ENCODE measurements at places on chromosomes 11 and 22. TPM values are rescaled to one million over a fixed set of nuclear protein-coding genes. Genes with fewer than 3 reads are reported as not detected.

- DNase-seq = peak; percentile 79
Observed at GRCh38 chr11:33773987-33774735, at the start of gene FBXO3. FBXO3 (minus strand) TSS chr11:33774520; CDS start chr11:33774497, 23 bp downstream.

DNA sequence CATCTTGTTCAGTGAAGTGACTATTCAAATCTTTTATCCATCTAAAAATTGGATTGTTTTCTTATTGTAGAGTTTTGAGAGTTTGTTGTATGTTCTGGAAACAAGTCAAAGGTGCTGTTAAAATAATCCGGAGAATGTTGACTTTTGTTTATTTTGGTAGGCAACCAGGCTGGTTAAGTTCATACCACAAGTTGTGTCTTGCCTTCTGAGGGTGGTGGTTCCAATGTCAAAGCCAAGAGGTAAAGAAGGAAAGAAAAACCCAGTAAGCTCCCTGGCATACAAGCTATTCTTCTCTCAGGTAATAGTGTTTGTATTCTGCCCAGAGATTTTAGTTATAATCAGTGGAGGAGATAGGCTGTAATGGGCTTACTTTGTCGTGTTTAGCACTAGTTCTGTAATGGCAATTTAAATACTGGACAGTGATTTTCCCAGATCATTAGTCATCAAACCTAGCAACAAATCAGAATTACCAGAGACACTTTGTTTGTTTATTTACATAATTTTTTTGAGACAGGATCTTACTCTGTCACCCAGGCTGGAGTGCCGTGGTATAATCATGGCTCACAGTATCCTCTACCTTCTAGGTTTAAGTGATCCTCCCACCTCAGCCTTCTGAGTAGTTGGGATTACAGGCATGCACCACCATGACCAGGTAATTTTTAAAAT, 15.1 kb upstream of the CSRP3 start:
- DNase-seq = no peak

- DNase-seq = no peak
Observed at GRCh38 chr22:47423861-47424820, 661.7 kb downstream of the TBC1D22A start.

- DNase-seq = no peak
Observed at GRCh38 chr11:44883277-44883676, 67.4 kb downstream of the TP53I11 start.

DNA sequence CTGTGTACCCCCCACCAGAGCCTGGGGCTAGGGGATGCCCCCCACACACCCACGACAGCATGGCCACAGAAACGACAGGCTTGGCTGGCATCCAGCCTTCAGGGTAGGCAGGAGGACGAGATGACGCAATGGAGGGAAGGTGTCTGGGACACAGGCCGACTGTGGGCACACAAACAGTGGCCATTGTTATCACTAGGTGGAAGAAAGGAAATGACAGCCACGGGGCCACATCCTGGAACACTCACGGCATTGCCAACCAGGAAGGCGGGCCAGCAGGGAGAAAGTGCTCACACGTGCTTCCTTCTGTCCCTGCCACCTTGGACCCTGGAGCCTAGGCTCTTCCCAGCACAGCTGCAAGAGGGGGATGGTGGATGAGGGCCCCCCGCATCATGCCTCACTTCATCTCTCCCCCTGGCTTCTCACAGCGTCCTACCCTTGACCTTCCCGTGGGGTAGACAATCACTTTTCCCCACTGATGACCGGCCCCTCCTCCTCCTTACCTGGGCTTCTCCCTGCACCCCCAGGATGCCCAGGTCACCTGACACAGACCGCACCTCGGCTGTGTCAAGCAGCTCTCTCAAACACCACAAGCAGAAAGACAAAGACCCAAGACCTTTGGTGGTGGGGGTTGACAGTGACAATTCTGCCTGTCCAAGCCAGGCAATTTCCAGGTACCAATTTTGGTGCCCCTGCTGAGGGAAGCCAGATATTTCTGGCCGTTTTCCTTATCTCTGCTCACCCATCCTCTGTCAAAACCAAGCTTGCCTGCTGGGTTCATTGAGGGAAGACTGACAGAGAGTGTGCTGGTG, 8.6 kb downstream of the PLA2G6 start:
- peak; percentile 99 for DNase-seq

The C11orf91 gene
- not detected for total RNA-seq

The IFITM1 gene
- total RNA-seq = 0.37 TPM

The UCP3 gene
- 0.28 TPM for total RNA-seq

DNA sequence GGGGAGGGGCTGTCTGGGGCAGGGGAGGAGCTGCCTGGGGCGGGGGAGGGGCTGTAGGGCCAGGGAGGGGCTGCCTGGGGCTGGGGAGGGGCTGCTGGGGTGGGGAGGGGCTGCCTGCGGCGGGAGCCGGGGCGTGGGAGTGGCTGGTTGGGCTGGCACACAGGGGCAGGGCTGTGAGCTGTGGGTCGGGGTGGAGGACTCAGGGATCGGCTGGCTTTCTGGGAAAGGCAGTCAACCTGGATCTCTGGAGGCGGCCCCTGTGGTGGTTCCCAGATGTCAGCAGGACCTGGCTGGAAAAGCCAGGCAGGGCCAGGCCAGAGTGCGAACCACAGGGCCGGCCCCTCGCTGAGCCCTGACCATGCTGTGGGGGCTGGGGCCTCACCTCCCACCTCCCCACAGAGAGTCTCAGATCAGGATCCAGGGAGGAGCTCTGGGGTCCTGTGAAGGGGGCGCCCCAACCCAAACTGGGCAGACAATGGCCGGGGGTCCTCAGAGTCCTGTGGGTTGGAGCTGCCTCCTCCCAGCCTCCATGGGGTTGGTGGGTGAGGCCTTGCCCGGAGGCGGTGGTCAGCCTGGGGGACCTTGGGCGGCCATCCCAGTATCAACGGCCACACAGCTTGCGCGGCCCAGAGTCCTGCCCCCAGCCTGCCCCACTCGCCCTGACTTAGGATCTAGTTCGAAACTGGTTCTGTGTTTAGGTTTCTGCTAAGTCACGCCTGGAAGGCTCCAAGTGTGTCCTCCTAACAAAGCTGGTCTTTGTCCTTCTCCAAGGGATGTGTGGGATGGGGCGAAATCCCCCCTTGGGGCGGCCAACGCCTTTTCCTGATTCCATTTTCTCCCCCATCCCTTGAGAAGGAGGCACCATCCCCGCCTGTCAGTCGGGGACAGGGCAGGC, 1.9 kb downstream of the MUC5B start:
- no peak for DNase-seq

- no peak for DNase-seq
Observed at GRCh38 chr11:114562166-114562916, 2.7 kb upstream of the NXPE1 start.

- DNase-seq = no peak
Observed at GRCh38 chr11:28476864-28477263, 368.7 kb downstream of the METTL15 start.

DNA sequence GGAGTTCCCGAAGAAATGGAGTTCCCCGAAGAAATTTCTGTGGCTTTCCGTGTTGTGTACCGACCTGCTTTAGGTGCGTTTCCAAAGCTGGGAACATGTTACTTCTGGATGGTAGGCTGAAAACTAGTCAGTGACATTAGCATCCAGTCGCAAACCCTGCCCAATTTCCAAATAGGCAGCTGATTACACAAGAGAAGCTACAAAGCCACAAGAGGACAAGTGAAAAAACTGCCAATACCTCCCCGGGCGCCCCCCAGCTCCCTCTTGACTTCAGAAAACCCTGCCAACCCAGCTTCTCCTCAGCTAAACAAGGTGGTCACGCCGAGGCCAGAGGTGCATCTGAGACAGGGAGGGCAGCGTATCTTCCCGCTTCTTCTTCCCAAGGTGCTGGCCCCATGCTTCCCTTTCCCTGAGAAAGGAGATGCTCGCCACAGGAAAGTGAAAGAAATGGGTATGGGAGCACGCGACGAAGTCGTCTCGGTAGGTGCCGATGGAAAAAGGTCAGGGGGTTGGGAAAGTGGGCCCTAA, 551 bp downstream of the AGBL2 start:
- DNase-seq = no peak

GRCh38 chr22:20998411-20999336, 3.2 kb downstream of the THAP7 start:
- DNase-seq = no peak

- no peak for DNase-seq
Observed at GRCh38 chr11:44434191-44434590, 124.3 kb upstream of the ALX4 start.

The CCDC34 gene
- total RNA-seq = 4.1 TPM

The GPHA2 gene
- total RNA-seq = not detected

- DNase-seq = no peak
Observed at GRCh38 chr11:8610532-8611116, 16.6 kb upstream of the STK33 start.

DNA sequence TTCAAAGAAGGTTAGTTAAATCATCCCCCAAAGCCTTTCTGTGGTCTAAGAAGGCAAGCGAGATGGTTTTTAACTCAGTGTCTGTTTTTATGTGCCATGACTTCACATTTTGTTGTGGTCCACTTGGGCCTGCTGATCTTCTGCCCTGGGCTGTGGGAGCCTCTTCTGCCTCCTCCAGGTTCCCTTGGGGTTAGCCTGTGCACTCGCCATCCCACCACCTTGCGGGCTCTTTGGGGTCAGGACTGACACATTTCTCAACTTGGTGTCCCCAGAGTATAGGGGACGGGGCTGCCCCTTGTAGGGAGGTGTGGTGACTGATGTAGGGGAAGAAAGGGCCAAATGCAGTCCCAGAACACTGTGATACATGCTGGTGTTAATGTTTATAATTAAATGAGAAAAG, 207.0 kb downstream of the TBC1D22A start:
- no peak for DNase-seq

DNA sequence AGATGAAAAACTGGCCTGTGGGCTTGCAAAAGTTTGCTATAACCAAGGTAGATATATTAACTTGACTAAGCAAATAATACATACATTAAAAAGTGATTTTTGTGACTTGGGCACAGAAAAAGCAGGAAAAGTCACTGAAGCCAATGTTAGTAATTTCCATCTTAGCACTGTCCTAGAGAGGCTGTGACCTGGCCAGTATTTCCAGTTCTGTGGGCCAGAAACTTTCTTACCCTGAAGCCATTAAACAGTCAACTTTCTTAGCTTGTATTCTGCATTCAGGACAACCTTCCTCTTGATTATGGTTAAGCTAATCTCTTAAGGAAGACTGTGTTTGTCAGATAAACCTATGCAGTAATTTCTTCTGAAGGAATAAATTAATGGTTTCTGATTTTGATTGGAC, 22.3 kb upstream of the SLC36A4 start:
- DNase-seq = no peak

The OOSP2 gene
- total RNA-seq = not detected

GRCh38 chr11:68010090-68011041, at the start of gene ALDH3B1:
ALDH3B1 (plus strand) TSS chr11:68010327; CDS start chr11:68015298, 4,971 bp downstream.
- DNase-seq = peak; percentile 14

- DNase-seq = peak; percentile 73
Observed at GRCh38 chr11:19953336-19953735, 206.9 kb downstream of the DBX1 start.

The SNX32 gene
- 0.17 TPM for total RNA-seq

- DNase-seq = no peak
Observed at GRCh38 chr11:88619071-88619425, 281.5 kb upstream of the CTSC start.

The ACP2 gene
- 64.2 TPM for total RNA-seq

- DNase-seq = no peak
Observed at GRCh38 chr11:119589001-119589400, 140.0 kb downstream of the NECTIN1 start.

DNA sequence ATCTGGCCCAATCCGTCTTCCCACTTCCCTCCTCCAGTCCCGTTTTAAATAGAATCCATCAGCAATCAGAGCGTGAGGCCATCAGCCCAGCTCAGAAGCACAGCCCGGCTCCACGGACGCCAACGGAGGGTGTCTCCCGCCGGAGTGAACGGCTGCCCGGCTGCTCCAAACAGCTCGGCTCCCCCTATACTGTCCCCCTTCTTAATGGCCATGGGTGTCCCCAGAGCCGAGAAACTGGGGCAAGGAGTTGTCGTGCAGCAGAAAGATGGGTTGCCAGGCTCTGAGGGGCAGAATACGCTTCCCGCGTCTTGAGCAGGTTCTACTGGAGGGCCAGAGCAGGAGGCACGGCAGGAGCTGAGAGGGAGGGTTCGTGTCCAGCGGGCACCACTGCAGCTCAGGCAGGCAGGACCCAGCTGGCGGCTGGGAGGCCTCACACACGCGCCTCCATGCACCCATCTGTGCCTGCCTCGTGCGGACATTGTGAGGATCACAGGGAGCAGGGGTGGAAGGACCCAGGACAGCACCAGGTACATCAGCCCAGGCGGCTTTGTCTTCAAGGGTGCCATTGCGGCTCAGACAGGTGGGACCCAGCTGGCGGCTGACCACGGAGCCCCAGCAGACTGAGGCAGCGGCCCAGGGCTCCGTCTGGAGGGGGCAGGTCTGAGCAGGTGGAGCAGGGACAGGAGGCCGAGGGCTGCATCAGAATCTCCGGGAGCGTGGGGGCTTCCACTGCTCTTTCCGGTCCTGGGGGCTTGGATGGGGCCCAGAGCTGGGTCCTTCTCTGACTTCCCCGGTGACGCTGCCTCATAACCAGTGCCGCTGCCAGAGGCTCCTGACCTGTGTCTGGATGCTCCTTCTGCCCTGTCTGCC, 882.7 kb downstream of the BRD1 start:
- no peak for DNase-seq

DNA sequence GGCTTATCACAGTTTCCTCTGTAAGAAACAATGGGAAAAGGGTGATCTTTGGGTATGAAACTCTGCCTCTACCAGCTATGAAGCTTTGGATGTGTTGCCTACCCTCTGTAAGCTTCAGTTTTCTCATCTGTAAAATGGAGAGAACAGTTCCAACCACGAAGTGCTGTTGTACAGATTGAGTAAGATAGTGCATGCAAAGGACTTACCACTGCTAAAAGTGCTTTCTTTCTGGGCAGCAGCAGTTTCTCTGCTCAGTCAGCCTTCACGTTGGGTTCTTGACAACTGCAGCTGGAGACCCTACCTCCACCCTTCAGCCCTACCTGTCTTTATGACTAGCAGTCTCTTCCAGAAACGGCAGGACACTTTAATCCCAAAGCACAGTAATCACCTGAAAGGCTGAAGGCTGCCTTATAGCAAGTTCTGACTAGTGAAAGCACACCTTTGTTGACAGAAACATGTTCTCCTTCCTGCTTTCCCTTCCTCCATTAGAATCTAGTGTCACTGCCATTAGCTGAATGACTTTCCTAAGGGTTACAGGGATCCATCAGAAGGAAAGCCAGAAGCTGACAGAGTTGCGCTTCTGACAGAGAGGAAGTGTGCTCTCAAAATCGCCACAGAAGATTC, 91.4 kb downstream of the RPL27A start:
- DNase-seq = no peak

All from dermis blood vessel endothelial cell (primary cell).